Common myeloid progenitor, CD34-positive (primary cell): ENCODE measurements at places on chromosomes 5 and 9.

DNA sequence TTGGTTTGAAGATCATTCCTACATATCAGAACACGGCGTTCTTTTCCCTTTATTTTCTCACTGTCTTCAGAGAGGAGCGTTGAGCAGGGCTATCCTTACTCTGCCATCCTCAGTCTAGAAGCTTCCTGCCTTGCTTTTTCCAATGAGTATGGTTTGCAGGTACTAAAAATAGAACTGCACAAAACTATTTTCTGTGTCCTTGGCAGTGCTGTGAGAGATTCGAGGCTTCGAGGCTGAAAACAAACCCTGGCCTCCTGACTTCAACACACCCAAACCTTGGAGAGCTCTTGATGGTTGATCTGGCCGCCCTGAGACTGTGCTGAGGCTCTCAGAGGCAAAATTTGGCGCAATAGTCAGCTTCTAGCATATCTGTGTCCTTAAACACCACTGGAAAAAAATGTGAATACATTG is 78.9 kb downstream of the GOLPH3 start:
- DNase-seq, result no peak

GRCh38 chr9:128818839-128819715 is 777 bp downstream of the ENDOG start:
- DNase-seq, result peak; percentile 49

- no peak for DNase-seq
Measured at GRCh38 chr5:79547429-79547822, 33.5 kb upstream of the HOMER1 start.

DNA sequence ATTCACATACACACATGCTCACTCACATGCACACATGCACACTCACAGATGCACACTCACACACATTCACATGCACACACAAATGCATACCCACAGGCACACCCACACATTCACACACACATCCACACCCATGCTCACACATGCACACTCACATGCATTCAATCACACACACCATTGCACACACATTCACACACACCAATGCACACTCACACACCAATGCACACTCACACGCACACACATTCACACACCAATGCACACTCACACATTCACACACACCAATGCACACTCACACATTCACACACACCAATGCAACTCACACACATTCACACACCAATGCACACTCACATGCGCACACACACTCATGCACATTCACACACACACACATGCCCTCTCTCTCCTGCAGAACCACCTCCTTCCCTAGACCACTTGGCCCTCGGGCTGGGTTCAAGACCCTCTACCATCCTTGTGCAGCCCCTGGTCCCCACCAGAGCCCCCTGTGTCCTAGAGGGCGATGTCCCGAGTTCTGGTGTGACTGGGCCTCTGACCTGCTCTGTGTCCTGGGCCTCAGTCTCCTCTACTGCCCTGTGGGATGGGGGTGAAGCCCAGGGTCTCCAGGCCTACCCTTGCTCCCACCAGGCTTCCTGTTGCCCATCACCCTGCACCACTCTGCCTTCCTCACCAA is 139.0 kb downstream of the OLFM1 start:
- DNase-seq, result no peak

GRCh38 chr5:101878190-101878589 is 417.9 kb downstream of the SLCO4C1 start:
- no peak for DNase-seq

DNA sequence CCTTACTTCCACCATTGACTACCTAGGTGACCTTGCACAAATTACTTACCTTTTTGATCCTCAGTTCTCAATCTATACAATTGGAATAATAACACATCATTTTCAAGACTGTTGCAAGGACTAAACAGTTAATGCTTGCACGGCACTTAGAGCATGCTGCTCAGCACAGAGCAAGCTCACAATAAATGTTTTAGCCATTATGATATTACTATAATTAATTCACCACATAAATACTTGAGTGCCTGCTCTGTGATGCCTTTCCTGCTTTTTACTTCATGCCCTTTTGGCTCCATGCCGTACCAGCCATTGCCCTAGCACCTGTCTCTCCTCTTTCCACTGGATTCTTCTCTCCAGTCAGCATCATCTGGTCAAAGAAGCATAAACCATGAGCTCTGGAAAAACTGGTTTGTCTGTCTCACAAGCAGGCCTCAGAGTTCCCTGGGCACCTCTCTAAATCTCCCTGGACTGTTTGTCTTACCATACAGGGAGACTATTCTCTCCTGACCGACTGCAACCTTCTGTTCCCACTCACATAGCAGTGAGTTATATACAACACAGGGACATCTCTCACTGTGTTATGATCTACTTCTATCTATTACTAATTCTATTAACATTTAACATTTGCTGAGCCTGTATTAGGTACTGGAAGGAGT is 260.4 kb upstream of the ADRA1B start:
- no peak for DNase-seq

DNA sequence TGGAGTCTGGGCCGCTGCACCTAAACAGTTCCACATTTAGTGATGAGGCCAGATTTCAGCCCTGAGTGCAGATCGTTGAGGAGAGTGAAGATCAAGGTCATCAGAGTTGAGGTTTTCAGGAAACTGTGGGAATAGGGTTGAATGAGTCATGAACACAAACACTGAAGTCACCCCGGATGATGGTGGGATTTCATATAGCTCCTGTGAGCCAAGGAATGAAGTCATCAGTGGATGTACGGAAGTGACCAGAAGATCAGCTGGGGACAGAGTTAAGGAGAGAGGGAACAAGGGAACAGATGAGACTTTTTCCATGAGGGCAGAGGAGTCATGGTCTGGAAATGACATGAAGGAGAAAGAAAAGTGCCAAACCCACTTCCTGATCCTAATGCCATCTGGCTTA is 36.5 kb downstream of the PALM2AKAP2 start:
- DNase-seq, result no peak

DNA sequence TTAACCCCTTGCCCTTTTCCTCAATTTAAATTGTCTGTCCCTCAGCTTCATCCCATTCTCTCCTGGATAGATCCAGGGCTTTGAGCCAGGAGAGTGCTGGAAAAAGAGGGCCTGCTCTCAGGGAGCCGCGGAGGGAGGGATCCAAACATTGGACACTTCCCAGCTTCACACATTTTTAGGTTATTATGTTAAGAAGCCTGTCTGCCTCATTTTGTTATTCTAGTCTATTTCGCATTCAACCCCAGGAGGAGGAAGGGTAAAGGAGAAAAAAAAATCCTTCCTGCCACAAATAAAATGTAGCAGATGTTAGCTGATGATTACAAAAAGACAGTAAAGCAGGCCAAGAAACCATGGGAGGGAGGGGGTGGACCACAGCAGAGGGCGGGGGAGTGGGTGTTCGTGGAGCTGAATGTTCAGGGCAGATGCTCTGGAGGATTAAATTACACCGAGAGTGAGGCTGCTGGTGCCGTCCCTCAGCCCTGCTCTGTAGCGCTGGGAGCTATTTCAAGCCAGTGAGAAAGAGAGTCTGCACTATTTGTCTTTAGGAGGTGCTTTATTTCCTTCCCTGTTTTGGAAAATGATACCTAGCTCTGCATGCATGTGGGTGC is 60.6 kb upstream of the ZFR start:
- peak; percentile 91 for DNase-seq

DNA sequence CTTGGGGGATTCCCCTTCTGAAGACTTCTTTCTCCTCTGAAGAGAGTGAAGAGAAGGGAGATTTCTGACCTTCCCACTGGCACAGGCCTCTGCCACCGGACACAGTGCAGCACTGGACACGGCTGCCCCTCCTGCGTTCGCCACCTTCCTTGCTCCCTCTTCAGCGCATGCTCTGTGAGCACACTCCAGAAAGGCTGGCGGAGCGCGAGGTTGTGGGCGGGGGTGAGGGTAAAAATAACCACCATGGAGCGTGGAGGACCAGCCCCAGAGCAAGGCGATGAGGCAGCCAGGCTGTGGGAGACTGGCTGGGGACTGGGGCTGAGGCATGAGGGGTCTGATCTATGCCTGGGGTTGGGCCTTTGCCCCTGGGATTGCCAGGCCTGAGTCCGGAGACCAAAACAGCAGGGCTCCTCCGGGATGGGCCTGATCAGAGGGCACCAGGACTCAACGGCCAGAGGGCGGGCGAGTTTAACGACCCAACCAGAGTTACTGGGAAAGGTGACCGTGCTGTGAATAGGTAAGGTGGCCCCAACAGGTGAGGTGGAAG is 97.2 kb downstream of the ROR2 start:
- DNase-seq, result no peak

DNA sequence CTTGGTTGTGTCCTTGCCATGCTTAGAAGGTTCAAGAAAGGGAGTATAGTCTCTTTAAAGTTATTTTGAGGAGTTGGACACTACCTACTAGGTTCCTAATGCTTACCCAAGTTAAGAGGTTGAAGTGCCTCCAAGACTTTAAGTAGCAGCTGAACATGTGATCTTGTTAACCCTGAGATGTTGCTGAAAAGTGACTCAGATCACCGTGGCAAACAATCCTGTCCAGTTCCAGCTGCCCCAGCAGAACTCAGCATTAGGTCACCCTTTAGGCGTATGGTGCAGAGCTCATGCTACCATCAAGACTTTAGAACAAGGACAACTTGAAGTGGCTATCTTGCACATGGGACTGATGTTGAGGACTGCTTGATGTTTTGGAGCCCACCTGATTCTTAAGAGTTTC is 22.5 kb downstream of the ZNF462 start:
- no peak for DNase-seq

DNA sequence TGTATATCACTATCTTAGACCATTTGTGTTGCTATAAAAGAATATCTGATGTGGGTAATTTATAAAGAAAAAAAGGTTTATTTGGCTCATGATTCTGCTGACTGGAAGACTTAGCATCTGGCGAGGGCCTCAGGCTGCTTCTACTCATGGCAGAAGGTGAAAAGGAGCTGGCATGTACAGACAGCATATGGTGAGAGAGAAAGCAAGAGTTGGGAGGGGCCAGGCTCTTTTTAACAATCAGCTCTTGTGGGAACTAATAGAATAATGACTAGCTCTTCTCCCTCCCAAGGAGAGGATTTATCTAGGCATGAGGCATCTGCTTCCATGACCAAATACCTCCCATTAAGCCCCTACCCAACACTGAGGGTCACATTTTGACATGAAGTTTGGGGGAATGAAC is 130.2 kb upstream of the SV2C start:
- DNase-seq, result no peak

- DNase-seq, result no peak
Measured at GRCh38 chr5:109486200-109486804, 76.5 kb upstream of the PJA2 start.

GRCh38 chr5:120139039-120139438 is 325.1 kb upstream of the PRR16 start:
- DNase-seq, result peak; percentile 32

DNA sequence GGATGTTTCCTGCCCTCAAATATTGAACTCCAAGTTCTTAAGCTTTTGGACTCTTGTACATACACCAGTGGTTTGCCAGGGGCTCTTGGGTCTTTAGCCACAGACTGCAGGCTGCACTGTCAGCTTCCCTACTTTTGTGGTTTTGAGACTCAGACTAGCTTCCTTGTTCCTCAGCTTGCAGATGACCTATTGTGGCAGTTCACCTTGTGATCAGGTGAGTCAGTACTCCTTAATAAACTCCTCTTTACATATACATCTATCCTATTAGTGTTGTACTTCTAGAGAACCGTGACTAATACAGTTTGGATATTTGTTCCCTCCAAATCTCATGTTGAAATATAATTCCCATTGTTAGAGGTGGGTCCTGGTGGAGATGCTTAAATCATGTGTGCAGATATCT is 681.9 kb upstream of the ARRDC3 start:
- DNase-seq, result no peak

DNA sequence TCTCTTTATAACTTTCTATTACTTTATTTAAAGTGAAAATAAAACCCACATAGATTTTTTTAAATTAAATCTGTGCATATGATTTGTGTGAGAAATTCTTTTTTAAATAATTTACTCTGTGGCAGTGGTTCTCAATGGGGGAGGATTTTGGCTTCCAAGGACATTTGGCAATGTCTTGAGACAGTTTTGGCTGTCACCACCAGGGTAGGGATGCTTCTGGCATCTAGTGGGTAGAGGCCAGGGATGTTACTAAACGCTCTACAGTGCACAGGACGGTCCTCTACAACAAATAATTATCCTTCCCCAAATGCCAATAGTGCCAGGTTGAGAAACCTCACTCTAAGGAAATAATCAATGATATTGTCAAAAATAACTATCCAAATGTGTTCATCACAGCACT is 177.9 kb upstream of the CCNG1 start:
- DNase-seq, result no peak

DNA sequence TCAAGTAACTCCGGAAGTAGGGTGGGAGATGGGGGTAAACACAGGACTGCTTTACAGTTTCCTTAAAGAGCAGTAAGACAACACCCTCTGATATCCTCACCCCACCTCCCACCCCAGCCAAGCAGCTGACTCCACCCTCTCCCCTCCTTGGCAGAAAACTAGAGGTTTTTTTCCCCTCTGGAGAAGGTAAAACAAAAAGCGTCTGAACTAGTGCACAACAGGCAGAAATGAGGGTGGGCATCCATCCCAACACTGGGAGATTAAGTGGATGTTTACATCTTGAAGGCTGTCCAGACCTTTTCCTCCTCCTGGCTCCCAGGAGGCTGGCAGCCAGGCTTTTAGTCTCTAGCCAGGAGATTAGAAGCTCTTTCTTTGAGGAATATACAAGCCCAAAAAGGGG is 13.9 kb upstream of the CTNNAL1 start:
- no peak for DNase-seq

GRCh38 chr9:89864257-89864656 is 259.4 kb downstream of the GADD45G start:
- DNase-seq, result no peak

DNA sequence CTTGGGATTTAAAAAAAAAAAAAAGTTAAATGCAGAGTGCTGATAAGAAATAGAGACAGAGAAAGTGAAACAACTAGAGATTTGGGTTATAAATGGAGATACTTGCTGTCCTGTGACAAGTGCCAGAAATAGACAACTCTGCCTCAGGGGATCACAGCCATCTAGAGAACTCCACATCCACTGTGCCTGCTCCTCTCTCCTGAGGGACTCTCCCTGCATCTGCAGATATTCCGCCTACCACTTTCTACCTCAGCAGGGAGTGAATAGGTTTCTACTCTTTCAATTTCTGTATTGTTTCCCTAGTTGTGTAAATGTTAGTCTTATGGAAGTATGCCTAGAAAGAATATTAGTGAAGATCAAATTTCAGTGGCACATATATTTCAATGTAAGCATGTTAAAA is 307.2 kb downstream of the HTR1A start:
- DNase-seq, result no peak

DNA sequence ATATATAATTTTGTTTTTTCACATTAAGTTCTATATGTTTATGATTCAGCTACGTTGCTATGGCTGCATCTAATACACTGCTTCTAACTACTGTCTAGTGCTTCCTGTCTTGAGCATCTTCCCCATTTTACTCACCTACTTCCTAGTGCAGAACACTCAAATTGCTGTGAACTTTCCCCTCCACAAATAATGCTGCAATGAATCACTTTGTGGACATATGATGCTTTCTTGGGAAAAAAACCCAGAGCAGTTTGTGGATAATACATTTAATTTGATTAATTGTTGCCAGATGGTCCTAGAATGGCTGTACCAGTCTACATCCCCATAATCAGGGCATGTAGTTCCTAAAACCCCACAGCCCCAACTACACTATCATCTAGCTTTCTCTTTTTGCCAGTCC is 18.5 kb downstream of the CD180 start:
- DNase-seq, result peak; percentile 63

GRCh38 chr9:119697996-119698395 is 328.8 kb upstream of the BRINP1 start:
- DNase-seq, result no peak
